ENCODE measurements at places on chromosomes 13 and 19. TPM values are rescaled to one million over a fixed set of nuclear protein-coding genes. Genes with fewer than 3 reads are reported as not detected.
A peak's percentile ranks its signal among the peaks of the same experiment; 100 is the strongest.

GRCh38 chr13:35769812-35770211, 293.3 kb upstream of the MAB21L1 start:
- no peak for DNase-seq

DNA sequence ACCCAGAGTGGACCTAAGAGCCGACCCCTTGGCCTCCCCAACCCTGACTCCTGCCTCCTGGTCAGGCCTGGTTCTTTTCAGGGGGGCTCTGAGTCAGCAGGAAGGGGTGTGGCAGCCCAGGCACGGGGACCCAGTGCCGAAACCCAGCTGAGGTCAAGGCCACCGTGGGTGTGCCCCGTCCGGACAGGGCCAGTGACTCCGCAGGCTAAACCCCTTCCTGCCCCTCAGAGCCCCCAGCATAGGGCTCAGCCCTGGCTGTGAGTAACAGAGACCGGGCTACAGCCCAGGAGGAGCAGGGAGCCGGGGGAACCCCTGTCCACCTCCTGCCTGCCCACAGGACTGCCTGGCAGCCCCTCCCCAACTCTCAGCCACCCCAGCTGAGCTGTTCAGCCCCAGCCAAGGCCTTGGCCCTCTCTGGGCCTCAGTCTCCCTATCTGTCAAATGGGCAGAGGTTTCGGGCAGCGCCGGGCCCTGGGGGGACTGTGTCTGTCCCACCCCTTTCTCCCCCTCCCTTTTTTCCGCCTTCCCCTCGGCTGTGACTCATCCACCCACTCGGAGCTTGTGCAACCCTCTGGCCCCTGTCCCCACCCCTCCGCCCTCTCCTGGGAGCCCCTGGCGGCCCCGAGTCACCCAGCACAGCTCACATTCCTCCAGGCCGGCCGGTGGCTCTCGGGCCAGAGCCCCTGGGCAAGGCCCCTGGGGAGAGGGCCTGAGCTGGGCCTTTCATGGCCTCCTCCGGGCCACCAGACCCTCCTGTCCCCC, 8.6 kb downstream of the ZBTB7A start:
- peak; percentile 96 for DNase-seq

DNA sequence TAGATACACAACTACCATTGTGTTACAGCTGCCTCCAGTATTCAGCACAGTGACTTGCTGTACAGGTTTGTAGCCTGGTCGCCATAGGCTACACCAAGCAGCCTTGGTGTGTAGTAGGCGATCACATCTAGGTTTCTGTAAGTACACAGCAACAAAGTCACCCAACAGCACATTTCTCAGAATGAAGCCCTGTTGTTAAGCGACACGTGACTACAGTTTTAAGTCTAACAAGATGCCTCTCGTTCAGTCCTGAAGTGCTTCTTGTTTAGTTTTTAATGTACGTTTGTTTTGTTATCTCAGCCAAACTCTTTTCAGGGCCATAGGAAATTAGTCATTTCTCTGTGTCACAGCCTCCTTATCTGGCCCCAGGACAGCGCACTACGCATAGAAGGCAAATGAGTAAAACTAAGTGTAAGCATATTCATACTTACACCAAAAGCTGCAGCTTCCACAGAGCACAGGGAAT, 50.0 kb upstream of the GPR183 start:
- peak; percentile 76 for DNase-seq

- no peak for DNase-seq
Observed at GRCh38 chr19:53878776-53879139, 3.2 kb upstream of the PRKCG start.

GRCh38 chr13:97798171-97798821, 155.2 kb upstream of the IPO5 start:
- no peak for DNase-seq

- DNase-seq: no peak
Observed at GRCh38 chr13:110881839-110882627, 32.8 kb downstream of the ANKRD10 start.

- no peak for DNase-seq
Observed at GRCh38 chr13:67095621-67096020, 134.5 kb downstream of the PCDH9 start.

- DNase-seq: no peak
Observed at GRCh38 chr13:109899316-109899715, 112.9 kb upstream of the IRS2 start.

GRCh38 chr13:110280231-110280813, 26.6 kb downstream of the COL4A1 start:
- DNase-seq: no peak

DNA sequence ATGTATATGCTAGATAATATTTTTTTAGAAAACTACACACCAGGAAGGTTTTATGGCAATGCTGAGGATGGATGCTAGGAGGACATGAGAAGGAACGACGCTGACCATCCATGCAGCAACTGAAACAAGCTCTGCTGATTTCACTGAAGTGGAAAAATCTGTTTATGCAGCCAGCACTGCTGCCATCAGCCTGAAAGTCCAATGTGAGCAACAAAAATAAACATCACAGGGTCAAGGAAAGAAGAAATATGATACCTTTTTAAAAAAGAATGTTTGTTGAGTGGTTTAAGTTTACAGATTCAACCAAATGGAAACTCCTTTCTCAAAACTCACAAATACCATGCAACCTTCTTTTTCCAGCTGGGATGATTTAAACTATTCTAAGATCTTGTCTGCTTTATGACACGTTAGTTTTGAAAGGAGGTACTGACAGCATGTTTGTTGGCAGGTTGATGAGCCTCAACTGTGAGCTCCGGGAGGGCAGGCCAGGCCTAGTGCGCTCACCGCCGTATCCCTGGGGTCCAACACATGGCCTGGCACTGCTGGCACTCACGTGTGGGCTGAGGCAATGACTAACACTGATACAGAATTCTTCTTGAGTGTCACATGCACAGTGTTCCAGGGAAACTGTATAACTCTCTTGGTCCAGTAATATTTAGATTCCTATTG, 46.8 kb downstream of the LATS2 start:
- DNase-seq: peak; percentile 27

- DNase-seq: no peak
Observed at GRCh38 chr19:48271531-48272151, 1.8 kb downstream of the ZNF114 start.

DNA sequence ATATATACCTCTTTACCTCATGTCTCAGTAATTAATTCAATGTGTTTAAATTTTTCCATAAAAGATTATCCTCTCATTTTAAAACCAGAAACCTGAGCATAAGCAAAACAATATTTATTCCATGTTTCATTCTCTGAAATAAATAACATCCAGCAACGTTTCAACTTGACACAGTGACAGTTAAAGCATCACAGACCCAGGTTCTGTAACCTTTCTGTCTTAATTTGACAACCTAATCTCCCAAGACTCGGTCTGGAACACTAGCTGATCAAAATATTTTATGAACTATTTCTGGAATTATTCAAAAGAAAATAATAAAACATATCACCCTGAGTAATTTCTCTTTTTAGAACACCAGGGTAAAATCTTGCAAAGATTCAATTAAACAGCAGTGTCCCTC, 40.3 kb downstream of the KCTD12 start:
- DNase-seq: no peak

GRCh38 chr13:22926748-22927400, 253.9 kb upstream of the SGCG start:
- DNase-seq: no peak

DNA sequence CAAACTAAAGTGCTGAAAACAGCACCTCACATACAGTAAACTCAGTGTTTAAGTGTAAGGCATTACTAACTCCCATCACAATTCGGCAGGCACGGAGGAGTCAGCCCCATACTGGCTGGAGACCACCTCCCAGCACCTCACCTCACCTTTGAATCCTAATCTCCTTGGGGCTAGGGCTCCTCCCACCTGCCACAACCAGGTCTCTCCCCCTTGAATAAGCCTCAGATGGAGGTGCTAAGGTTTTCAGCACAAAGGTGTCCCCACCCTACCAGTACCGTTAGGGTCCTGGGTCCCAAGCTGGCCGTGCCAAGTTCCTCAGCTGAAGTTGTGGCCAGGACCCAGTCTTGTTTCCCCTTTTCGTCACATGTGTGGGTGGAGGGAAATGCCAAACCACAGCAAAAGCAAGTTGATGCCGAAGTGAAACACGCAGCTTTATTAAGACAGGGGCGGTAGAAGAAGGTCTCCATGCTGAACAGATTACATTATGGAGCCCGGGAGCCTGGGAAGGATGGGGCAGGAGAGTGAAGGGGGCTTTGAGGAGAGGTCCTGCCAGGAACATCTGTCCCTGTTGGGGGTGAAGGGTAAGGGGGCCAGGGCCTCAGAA, at the start of gene IGFLR1:
Gene IGFLR1, minus strand, starts transcription at position 332 of the 604 bp plus-strand sequence. CDS start 1,272 bp downstream, outside the sequence.
- DNase-seq: no peak

- peak; percentile 20 for DNase-seq
Observed at GRCh38 chr13:109949397-109949796, 163.0 kb upstream of the IRS2 start.

DNA sequence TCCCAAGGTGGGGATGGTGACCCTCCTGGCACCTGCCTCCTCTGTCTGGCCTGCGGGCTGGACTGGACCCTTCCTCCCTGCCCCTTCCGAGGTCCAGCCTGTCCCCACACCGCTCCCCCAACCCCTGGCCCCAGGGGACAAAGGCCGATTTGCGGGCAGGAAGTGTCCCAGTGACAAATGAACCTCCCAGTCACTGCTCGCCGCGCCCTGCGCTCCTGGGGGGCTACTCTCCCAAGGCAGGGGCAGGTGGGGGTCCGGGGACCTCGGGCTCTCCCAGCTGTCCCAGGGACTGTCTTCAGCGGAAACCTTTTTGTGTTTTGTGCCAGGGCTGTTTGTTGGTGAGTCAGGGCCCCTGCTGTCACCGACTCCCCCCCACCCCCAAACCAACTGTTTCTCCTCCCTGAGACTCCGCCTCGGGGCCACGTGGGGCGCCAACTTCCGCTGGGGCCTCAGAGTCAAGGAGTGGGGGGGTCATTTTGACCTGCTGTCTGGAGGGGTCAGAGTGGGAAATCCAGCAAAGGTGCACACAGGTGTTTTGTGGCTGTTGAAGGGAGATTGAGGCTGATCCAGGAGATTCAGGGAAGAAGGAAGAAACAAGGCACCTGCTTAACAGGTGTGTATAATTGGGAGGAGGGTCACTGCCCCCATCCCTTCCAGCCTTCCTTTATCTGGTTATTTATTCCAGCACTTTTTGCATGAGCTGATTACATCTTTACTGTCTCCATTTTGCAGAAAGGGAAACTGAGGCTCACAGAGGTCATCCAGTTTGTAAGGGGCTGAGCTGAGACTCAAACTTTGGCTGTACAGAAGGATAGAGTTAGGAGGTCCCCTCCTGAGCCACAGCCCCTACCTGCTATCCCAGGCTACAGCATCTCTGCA, 831 bp downstream of the PGPEP1 start:
- DNase-seq: peak; percentile 79

GRCh38 chr19:4206818-4207484, 22.4 kb upstream of the EBI3 start:
- peak; percentile 63 for DNase-seq

GRCh38 chr13:67139551-67139950, 90.6 kb downstream of the PCDH9 start:
- no peak for DNase-seq

LENG1 gene
- 18.7 TPM for total RNA-seq

ACER1 gene
- total RNA-seq: not detected

ANGPTL4 gene
- total RNA-seq: not detected

- DNase-seq: no peak
Observed at GRCh38 chr13:30796631-30797601, 61.6 kb downstream of the ALOX5AP start.

MAST1 gene
- 1.3 TPM for total RNA-seq

DNA sequence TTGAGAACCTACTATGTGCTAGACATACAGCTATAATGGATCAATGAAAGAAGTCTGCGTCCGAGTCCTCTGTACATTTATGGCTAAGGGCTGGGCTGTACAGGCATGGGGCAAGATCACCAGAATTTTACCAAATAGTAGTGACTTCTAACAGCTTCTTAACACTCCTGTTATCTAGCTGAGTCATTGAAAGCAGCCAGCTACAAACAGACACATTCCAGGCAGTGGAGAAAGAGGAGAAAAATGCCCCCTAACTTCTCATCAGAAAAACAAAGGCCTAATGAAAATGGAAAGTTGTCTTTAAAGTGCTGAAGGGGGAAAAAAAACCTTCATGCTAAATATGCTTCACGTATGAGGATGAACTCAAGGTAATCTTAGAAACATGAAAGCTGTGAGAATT, 14.3 kb upstream of the ZNF667 start:
- DNase-seq: no peak

CLEC17A gene
- total RNA-seq: not detected

DNA sequence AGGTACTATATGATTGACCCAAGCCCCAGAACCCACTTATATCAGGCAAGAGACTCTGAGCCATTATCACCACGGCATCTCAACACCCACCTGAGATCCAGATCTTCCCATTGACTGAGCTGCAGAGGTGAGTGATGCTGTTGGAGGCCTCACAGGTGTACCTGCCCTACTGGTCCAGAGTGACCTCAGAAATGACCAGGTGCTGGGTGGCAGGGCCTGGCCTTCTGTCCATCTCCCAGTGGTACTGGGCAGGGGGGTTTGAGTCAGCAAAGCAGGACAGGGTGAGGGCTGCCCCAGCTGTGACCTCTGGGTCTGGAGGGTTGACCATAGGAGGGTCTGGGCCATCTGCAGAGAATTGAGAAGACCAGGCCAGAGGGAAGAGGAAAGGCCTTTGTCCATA, 13.2 kb upstream of the CEACAM20 start:
- DNase-seq: no peak

- DNase-seq: no peak
Observed at GRCh38 chr13:105047676-105048295, 1487.7 kb downstream of the EFNB2 start.

DNA sequence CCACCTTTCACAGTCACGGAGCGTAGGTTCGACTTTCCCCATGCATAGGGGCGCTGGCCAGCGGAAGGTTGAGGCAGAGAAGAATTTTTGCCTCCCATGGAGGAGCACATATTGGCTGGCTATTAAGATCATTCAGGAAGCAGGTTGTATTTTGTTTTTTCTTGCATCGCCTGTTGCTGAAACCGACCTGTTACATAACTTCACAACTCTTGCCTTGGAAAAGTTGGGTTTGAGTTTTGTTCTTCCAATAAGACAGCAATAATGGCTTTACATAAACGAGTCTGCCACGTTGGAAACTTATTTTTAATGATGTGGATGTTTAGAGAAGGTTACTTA, 1.4 kb downstream of the UPF1 start:
- no peak for DNase-seq

LHB gene
- not detected for total RNA-seq

Data from A172 (cell line).